ENCODE measurements at places on chromosomes 7 and 10. TPM values are rescaled to one million over a fixed set of nuclear protein-coding genes. Genes with fewer than 3 reads are reported as not detected.

IGF2BP3 gene
- 52.6 TPM for total RNA-seq

PAPOLB gene
- under 0.01 TPM for total RNA-seq

PPP1R17 gene
- under 0.01 TPM for total RNA-seq

TUBGCP2 gene
- total RNA-seq, result 70.2 TPM

SLC26A3 gene
- not detected for total RNA-seq

PDZD7 gene
- total RNA-seq, result 2.0 TPM

TMEM178B gene
- total RNA-seq, result under 0.01 TPM

PBLD gene
- total RNA-seq, result 6.4 TPM

CHST15 gene
- total RNA-seq, result 0.63 TPM

OR2A12 gene
- total RNA-seq, result not detected

FOXP2 gene
- total RNA-seq, result 4.2 TPM

C7orf33 gene
- not detected for total RNA-seq

ZNF467 gene
- total RNA-seq, result 0.95 TPM

FZD1 gene
- 22.9 TPM for total RNA-seq

MMD2 gene
- not detected for total RNA-seq

SCART1 gene
- total RNA-seq, result 3.7 TPM

CRHR2 gene
- not detected for total RNA-seq

GNGT1 gene
- not detected for total RNA-seq

NPSR1 gene
- not detected for total RNA-seq

TCAF2 gene
- total RNA-seq, result 0.94 TPM
